ENCODE measurements at places on chromosomes 4 and X.

DNA sequence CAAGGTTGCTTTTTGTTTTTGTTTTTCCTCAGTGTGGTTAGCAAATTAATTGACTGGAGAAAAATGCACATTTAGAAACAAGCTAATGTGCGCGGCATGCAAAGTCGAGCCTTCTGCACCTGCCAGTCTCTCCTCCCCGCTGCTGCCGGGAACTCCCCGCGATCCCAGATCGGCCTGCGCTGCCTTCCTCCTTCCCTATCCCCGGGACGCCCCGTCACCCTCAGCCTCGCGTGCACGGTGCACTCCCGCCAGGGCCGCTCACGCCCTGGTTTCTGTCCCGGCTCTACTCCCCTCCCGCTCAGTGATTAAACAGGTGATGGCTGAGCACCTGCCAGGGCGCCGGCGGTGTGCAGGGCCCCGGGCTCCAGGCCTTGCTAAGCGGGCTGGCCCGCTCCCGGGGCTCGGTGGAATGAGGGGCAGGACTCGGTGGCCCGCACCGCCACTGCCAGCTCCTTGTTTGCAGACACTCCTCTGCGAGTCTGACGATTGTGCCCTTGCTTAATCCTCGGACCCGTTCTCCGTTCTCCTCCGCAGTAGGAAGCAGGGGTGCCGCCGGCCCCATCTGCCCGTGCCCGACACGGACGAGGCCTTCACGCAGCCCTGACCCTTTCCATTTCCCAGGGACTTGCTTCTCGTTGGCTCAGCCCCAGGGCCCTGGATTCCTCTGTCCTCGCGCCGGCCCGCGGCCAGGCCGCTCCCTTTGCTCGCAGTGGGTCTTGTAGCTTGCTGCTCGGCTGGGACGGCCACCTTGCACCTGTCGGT, 143.4 kb downstream of the TRIML1 start:
- no peak for DNase-seq

GRCh38 chr4:1591107-1591506, 93.0 kb downstream of the FAM53A start:
- no peak for DNase-seq

DNA sequence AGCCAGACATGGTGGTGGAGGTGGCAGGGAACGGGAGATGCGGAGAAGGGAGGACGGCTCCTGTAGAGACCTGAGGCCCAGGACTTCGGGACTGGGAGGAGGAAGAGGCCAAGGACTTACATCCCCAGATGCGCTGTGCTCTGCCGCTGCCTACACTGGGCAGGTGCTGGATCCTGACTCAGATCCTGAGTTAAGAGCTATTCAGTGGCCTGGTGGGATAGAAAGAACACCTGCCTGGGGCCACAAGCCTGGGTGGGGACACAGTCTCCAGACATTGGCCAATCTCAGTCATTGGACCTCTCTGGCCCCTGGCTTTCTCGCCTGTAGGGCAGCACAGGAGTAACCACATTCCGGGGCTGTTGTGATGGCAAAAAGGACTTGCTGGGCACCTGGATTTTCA, 10.9 kb upstream of the MSX1 start:
- no peak for DNase-seq

DNA sequence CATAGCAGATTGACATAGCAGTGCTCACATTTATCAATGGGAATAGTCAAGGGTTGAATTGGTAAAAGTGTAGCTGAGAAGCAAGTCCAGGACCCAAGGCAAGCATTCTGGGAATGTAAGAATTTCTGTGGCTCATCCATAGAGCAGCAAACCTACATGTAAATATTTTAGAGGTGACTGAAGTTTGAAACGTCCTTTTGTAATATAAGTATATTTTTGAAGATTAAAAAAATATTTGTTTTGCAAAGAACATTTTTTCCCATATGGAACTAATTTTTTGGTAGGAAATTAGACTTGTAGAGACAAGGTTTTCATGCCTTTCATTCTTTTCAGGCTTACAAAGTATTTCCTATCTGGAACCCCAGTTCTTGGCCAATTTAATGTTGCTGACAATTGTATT, 104.0 kb downstream of the TEX13A start:
- no peak for DNase-seq

GRCh38 chr4:122000849-122001248, 49.0 kb upstream of the TRPC3 start:
- DNase-seq, result no peak

DNA sequence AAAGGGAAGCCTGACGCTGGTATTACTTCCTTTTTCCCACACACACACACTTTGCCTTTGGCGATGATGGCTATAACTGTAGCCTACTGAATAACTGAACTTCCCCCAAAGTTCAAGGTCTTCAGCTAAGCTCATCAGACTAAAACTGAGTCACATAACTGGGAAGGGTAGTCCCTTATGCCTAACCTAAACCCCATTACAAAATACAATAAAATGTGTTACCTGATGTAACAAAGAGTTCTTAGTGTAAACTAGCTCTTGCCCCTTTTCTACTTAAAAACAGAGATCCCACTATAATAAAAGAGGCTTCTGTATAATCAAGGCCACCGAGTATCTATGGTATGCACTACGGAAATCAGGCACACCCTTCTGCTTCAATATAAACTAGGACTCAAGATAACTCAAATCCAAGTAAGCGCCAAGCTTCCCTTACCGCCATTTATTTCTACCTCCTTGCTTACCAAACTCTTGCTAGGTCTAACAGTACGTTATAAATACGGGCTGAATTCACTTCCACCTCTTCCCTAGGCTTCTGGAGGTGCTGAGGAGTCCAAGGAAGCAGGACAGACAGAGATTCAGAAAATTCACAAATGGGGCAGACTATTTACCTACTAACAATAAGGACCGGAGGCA, 2.4 kb downstream of the OTUD4 start:
- DNase-seq, result no peak

All from stimulated activated CD8-positive, alpha-beta memory T cell treated with anti-CD3 and anti-CD28 coated beads, Interleukin-15, amount 100 ng/mL, for 48 hours (primary cell).